Muscle of leg (tissue), 16 donors: ENCODE measurements at places on chromosomes 12 and 14. TPM values are rescaled to one million over a fixed set of nuclear protein-coding genes. Genes with fewer than 3 reads are reported as not detected.

- DNase-seq, result no peak
- H3K27ac ChIP-seq, result no peak overlapping the region
- H3K4me1 ChIP-seq, result peaks cover 4% of the 10 kb centered on the region
- peaks cover 11% of the 10 kb centered on the region for H3K36me3 ChIP-seq
Observed at GRCh38 chr12:24840046-24840800, 108.7 kb downstream of the BCAT1 start.

- H3K36me3 ChIP-seq, result peaks cover 33% of the 10 kb centered on the region
- no peak overlapping the region for H3K4me3 ChIP-seq
- peaks cover 10% of the 10 kb centered on the region for H3K4me1 ChIP-seq
- peak; percentile 65 for DNase-seq
- H3K27me3 ChIP-seq, result no peaks in the 10 kb centered on the region
Observed at GRCh38 chr14:92711976-92712653, 36.3 kb downstream of the LGMN start.

GRCh38 chr12:118237908-118238307 is 102.0 kb downstream of the PEBP1 start:
- no peaks in the 10 kb centered on the region for H3K4me1 ChIP-seq
- H3K27me3 ChIP-seq, result no peaks in the 10 kb centered on the region
- no peaks in the 10 kb centered on the region for H3K36me3 ChIP-seq
- DNase-seq, result no peak
- H3K4me3 ChIP-seq, result no peak overlapping the region

DNA sequence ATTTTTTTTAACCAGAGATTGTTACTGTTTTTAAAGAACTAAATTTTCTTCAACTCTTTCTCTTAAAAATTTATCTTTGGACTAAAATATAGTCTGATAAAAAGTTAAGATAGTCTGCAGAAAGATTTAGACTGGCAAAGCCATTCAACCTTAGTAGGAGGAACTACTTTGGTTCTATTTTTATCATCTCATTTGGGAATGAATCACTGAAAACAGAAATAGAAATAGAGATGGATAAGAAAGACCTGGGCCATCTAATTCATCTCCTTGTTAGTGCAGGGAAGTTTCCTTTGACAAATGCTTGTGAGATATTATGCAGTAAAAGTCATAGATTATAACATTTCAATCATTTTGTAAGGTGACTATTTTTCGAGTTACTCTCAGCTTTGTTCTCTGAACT is 263.2 kb upstream of the NPAS3 start:
- no peak overlapping the region for H3K4me3 ChIP-seq
- H3K27ac ChIP-seq, result no peak overlapping the region
- no peaks in the 10 kb centered on the region for H3K36me3 ChIP-seq

DNA sequence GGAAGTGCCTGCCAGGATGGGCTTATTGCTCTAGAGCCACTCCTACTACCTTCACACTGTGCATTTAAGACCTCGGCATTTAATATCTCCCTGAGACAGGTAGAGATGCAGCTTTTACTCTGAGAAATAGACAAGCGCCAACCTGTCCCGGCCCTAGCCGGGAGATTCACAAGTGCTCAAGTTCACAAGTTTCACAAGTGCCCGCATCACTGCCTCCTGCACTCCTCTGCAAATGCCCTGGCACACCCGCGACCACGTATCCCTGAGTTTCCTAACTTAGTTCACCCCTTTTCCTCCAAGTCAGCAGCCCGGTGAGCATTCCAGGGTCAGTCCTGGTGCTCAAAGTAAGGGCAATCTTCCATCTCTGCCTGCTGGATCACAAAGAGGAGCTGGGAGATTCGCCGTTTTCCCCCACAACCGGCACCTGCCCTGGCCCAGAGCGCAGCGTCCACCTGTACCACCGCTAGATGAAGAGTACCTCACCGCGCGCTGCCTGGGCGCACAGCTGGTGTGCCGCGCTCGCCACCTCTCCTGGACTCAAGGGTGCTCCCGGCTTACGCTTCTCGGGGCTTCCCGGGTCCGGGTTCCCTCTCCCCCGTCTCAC is 5.0 kb upstream of the SLC38A4 start:
- no peak overlapping the region for H3K27ac ChIP-seq
- peaks cover 28% of the 10 kb centered on the region for H3K27me3 ChIP-seq
- peak overlapping the region; percentile 40 for H3K4me3 ChIP-seq
- no peaks in the 10 kb centered on the region for H3K36me3 ChIP-seq

The IGF1 gene
- total RNA-seq, result 26.5 TPM

The CIDEB gene
- total RNA-seq, result 13.4 TPM

GRCh38 chr12:115817389-115817788 is 460.1 kb downstream of the MED13L start:
- H3K36me3 ChIP-seq, result no peaks in the 10 kb centered on the region
- H3K4me1 ChIP-seq, result no peaks in the 10 kb centered on the region
- H3K27me3 ChIP-seq, result peaks cover 4% of the 10 kb centered on the region

DNA sequence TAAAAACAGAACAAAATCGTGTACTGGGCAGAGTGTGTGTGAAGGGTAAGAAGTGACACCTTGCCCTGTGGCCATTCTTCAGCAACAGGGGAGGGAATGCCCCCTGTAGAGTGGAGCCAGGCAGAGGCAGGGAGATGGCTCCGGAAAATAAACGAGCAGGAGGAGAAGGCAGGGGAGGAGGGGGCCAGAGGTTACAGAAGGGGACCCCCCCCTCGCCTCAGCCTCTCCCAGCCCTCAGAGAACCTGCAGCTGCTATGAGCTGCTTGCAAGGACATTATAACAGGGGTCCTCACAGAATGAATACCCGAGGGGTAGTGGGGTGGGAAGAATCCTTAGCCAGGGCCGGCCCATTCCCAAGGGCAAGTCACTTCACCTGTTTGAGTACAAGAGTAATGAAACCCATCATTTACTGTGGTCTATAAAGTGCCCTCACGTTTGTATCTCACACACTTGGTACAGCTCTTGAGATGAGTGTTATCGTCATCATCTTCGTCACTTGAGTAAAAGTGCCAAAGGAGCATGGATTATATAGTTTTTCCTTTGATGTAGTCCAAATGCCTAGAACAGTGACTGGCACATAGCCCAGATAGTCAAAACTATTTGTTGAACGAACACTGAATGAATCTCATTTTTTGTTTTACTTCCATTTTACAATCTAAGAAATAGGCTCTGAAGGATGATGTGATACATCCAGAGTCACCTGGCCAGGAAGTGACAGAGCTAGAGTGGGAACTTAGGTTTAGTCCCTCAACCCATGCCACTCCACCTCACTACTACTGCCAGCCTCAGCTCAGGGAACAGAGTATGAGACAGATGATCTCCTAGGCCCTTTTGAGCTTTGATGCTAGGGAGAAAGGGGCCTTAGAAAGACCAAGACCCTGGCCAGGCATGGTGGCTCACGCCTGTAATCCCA is 14.5 kb downstream of the SCNN1A start:
- H3K4me1 ChIP-seq, result peaks cover 11% of the 10 kb centered on the region
- no peak for DNase-seq
- no peaks in the 10 kb centered on the region for H3K36me3 ChIP-seq
- peaks cover 2% of the 10 kb centered on the region for H3K27me3 ChIP-seq
- H3K4me3 ChIP-seq, result no peak overlapping the region

DNA sequence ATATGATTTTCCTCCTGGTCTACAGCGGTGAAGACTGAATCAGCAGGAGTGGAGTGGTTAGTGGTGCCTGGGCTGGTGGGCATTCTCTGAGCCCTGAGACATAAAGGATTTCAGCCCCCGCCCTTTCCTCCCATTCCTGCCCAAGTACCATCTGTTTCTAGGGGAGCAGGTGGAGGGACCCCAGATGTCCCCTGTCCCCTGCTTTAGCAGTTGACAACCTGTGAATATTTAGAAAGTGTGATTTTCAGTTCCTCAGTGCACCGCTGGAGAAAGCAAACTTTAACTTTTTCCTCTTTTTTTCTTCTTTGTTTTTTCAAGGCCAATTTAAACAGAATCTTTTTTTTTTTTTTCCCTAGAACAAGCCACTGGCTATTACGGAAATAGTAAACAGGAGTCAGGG is 163.8 kb upstream of the MYL2 start:
- H3K36me3 ChIP-seq, result no peaks in the 10 kb centered on the region
- DNase-seq, result no peak
- no peaks in the 10 kb centered on the region for H3K4me1 ChIP-seq
- H3K27me3 ChIP-seq, result peaks cover 36% of the 10 kb centered on the region

The MRPL42 gene
- total RNA-seq, result 44.9 TPM

The ANO4 gene
- 0.35 TPM for total RNA-seq

DNA sequence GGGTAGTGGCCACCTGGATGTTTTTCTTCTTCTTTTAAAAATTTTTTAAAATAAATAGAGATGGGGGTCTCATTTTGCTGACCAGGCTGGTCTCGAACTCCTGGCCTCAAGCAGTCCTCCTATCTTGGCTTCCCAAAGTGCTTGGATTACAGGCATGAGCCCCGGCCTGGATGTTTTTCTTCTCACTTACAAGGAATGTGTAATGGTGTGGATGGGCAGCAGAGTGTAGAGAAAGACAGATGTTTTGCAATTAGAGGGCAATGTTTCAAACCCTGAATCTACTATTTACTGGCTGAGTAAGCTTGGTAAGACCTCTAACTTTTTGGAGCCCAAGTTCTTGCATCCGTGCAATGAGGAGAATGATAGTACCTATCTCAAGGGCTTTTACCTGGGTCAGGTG is 48.1 kb downstream of the ADCK1 start:
- no peak for DNase-seq
- no peak overlapping the region for H3K27ac ChIP-seq
- H3K4me3 ChIP-seq, result no peak overlapping the region

The EPYC gene
- total RNA-seq, result 0.04 TPM

GRCh38 chr14:34171431-34172172 is 220.7 kb upstream of the EGLN3 start:
- H3K27ac ChIP-seq, result no peak overlapping the region
- no peak overlapping the region for H3K4me3 ChIP-seq
- H3K4me1 ChIP-seq, result peaks cover 14% of the 10 kb centered on the region
- H3K27me3 ChIP-seq, result no peaks in the 10 kb centered on the region
- no peaks in the 10 kb centered on the region for H3K36me3 ChIP-seq
- DNase-seq, result peak; percentile 56

- no peaks in the 10 kb centered on the region for H3K27me3 ChIP-seq
- no peaks in the 10 kb centered on the region for H3K36me3 ChIP-seq
- no peak overlapping the region for H3K4me3 ChIP-seq
- no peak overlapping the region for H3K27ac ChIP-seq
Observed at GRCh38 chr12:127941332-127941731, 325.6 kb upstream of the TMEM132C start.

DNA sequence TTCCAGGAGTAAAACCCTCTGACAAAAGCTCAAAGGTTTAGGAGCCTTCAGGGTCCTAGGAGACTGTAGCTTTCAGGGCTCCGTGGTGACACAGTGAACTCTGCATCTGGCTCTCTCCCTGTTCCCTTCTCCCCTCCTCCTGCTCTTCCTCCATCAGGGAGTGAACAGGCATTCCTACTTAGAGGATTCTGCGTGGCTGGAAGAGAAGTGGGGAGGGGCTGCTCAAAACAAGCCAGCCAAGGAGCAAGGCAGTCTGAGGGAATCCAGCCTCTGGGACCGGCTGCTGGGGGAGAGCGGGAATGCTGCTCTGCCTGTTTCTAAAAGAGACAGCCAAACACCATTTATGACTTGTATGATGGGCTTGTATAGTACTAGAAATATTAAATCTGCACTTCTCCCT is 49.5 kb downstream of the RBMS2 start:
- H3K36me3 ChIP-seq, result peaks cover 25% of the 10 kb centered on the region
- no peaks in the 10 kb centered on the region for H3K27me3 ChIP-seq
- H3K4me1 ChIP-seq, result peaks cover 22% of the 10 kb centered on the region
- no peak overlapping the region for H3K4me3 ChIP-seq
- DNase-seq, result peak; percentile 98

- peaks cover 12% of the 10 kb centered on the region for H3K27me3 ChIP-seq
- no peaks in the 10 kb centered on the region for H3K36me3 ChIP-seq
- no peak overlapping the region for H3K27ac ChIP-seq
- H3K4me1 ChIP-seq, result peaks cover 8% of the 10 kb centered on the region
Observed at GRCh38 chr12:52969166-52969795, 20.4 kb downstream of the KRT18 start.

DNA sequence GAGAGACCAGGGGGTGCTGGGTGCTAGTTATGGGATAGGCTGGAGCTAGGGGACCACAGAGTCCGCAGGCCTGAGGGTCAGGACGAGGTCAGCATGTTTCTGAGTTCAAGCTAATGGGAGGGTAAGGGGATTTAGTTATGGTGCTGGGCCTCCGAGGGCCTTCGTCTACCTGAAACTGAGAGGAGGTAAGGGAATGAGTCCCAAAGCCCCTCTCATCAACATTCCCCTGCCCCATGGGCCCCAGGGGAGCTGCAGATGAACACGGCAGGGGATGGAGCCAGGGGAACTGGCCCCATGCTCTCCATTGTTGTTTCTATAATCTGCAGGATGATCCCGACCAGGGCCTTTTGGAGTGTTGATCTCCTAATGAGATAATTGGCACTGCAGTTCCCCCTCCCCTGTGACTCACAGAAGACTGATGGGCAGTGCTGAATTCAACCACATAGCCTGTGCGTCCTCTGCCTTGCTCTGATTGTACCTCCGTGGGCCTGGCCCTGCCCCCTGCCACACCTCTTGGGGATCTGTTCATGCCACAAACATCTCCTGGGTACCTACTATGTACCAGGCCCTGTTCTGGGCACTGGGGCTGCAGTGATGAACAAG is 21.4 kb downstream of the FAIM2 start:
- H3K27me3 ChIP-seq, result peaks cover 7% of the 10 kb centered on the region
- no peak for DNase-seq
- H3K36me3 ChIP-seq, result no peaks in the 10 kb centered on the region
- no peak overlapping the region for H3K4me3 ChIP-seq

DNA sequence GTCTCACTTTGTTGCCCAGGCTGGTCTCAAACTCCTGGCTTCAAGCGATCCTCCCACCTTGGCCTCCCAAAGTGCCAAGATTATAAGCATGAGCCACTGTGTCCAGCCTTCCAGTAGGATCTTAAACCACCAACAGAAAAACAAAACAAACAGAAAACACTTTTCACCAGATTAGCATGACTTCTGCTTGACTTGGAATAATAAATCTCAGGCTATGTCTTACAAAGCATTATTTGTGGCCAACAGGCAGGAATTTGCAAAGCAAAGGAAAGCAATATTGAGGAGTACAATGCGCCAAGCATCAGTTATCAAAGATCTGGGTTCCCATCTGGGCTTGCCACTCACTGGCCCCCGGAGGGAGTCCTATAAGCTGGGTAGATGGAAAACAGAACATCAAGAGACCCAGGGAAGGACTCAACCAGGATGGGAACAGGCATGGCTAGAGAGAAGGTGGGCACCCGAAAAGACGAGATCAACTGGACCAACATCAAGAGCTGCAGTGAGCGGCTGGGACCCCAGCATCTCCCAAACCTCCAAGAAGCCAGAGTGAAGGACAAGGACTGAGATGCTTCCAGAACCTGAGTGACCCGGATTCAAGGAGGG is 101.2 kb downstream of the TMEM30B start:
- no peaks in the 10 kb centered on the region for H3K36me3 ChIP-seq
- no peak overlapping the region for H3K4me3 ChIP-seq
- H3K27ac ChIP-seq, result no peak overlapping the region
- DNase-seq, result no peak
- no peaks in the 10 kb centered on the region for H3K4me1 ChIP-seq

The SCYL2 gene
- total RNA-seq, result 27.6 TPM

The ACOT6 gene
- not detected for total RNA-seq

DNA sequence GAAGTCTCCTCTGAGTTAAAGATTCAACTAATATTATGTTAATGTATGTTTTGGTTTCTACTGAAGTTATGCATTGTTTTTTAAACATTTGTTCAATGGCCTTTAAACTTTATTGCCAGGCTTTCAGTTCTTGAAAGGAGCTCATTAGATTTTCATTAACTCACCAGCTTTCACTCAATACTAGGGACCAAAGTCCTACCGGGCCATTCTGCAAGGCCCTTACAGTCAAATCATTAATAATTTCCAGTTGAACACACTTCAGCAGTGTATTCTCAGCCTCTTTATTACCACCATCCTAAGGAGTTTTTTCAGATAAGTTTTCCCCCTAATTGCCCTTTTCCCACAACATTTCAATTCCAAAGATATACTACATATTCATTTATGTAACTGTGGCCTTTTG is 409.2 kb downstream of the DIO2 start:
- H3K4me1 ChIP-seq, result peaks cover 2% of the 10 kb centered on the region
- no peaks in the 10 kb centered on the region for H3K36me3 ChIP-seq
- H3K27ac ChIP-seq, result no peak overlapping the region
- H3K27me3 ChIP-seq, result no peaks in the 10 kb centered on the region
- no peak overlapping the region for H3K4me3 ChIP-seq
- DNase-seq, result no peak
